ENCODE measurements at places on chromosomes 13 and 19.

DNA sequence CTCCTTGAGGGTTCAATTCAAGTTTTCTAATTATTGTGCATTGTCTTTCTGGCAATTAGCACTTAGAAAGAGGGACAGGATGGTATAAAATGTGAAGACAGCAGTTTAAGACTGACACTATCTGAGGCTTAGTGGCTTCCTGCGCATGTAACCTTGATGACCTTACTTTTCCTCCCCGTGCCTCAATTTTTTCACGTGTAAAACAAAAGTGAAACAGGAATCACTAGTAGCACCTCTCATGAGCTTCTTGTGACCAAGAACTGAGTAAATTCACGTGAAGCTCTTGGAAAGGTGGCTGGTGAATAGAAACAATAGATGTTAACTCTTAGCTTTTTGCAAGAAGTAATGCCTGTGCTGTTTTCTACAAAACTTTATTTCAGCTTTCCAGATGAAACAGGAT is 233.9 kb downstream of the LMO7 start:
- no peak for DNase-seq

DNA sequence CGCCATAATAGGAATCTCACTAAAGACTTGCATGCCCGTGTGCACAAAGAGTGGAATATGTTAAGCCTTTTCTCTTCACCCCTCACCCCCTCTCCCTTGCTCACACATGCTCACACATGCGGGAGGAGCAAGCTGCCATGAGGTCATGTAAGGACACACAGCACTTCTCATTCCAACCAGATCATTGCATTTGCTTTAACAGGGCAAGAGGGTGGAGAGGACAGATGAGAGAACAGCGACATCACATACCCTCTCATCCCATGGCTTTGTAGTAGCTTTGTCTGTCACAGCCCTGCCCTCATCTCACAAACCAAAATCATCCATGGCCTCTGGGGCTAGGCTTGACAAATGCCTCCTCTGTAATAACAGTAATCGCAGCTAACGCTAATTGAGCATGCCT is 145.6 kb upstream of the FRY start:
- DNase-seq = no peak

DNA sequence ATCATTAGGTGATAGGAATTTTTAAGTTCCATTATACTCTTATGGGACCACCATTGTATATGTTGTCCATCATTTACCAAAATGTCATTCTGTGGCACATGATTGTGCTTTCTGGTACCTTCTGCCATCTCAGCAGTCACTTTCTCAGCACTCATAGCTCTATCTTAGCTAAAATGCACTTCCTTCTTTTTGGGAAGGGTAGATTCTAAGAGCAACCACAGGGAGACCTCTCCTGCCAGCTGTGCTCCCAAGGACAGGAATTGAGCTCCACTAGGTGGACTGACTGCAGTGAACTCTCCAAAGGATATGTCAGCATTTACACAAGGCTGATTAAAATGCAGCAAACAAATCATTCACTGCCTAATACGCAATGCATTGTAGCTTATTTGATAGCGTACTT is 91.8 kb upstream of the OBI1 start:
- DNase-seq = no peak

GRCh38 chr13:21872795-21873194 is 201.9 kb downstream of the FGF9 start:
- DNase-seq = no peak

DNA sequence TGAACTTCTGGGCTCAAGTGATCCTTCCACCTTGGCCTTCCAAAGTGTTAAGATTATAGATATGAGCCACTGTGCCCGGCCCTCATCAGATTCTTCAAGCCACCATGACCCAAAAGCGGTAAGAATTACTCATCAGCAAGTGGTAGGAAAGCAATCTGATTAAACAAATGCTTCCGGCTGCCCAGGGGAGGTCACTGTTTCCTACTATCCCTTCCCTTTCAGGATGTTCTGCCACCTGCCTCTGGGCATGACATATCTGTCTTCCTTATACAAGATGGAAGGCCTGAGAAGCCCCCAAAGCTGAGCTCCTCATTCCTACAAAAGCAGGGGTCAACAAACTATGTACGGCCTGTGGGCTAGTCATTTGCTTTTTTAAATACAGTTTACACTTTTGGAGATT is 7.0 kb downstream of the ABHD8 start:
- DNase-seq = no peak

- peak; percentile 61 for DNase-seq
These were observed 2.3 kb upstream of the STRN4 start for GRCh38 chr19:46748325-46749109.

GRCh38 chr13:46587807-46588418 is 34.9 kb downstream of the LRCH1 start:
- DNase-seq = no peak

DNA sequence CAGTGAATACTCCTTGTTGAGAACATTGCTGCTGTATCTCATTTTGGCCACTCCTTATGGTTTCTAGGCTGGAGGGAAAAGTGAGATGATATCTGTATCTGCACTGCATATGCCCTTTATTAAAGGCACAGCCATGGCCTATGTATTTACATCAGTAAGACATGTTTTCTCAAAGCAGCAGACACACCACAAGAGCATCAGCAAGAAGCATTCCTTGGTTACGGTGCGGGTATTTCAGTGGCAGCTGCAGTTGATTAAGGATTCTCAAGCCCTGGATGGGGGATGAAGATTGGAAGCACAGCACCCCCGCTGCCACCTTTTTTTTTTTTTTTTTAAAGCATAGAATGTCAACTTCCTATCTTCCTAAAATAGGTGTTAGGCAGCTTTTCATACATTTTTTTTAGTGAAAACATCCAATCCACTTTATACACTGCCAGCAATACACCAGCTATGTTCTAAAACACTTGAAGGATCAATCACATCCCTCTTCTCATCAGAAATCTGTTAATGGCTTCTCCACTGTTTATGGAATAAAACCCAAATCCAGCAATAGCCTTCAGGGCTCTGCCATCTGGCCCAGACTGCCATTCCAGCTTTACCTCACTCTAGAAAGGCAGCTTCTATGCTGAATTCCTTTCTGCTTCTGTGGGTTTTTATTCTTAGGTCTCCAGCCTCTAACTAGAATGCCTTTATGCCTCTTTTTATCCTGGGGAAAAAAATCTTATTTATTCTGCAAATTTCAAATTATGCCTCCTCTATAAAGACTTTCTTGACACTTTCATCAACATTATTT is 331.0 kb downstream of the DNAJC15 start:
- no peak for DNase-seq

- no peak for DNase-seq
These were observed 41.5 kb downstream of the NOTCH3 start for GRCh38 chr19:15159251-15159650.

DNA sequence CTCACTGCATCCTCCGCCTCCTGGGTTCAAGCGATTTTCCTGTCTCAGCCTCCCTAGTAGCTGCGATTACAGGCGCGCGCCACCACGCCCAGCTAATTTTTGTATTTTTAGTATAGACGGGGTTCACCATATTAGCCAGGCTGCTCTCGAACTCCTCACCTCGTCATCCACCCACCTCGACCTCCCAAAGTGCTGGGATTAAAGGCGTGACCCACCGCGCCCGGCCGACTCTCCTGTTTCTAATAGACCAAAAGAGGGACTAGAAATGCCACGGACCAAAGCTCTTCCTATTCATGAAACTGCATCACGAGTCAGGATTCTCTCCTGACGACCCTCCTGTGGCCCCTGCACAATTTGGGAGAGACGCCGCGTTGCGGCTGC is 563 bp downstream of the ZNF43 start:
- no peak for DNase-seq

DNA sequence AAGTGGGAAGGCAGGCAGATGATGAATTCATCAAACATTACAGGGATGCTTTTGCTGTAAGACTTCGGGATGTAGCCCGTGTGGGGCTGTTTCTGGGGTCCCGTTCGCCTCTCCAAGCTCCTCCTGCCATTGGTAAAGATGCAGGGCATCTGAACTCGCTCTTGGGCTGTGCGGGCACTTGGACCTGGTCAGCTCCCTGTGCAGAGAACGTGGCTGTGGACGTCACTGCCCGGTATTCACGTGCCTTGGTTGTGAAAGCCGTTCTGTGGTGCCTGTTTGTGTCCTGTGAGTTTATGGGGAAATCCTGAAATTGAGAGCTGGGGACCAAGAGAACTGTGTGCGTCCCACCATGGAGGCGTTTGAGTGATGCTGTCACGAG is 5.4 kb downstream of the TFDP1 start:
- DNase-seq = no peak

- DNase-seq = no peak
These were observed 3.3 kb downstream of the ICAM5 start for GRCh38 chr19:10292789-10293636.

DNA sequence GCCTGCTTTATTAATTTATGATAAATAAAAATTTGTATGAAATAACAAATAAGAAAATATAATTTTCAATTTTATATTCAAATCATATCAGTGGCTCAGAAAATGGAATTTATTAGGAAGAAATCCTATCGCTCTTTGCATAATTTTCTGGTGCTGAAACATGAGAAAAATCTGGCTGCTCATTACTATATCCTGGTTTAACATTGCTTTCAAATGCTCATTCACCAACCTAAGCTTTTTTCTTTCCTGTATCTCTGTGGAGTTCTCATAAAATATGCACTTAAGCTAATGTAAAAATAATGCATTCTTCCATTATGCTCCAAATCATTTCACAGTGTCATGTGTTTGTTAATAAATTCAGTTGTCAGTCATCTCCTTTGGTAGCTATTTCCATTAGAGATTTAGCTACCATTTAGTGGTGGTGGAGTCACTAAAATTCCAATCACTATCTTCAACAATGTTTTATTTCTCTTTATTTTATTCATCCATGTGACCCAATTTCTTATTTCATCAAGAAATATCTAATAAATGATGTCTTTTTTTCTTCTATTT is 498.0 kb downstream of the DCT start:
- no peak for DNase-seq

- DNase-seq = peak; percentile 50
These were observed 1.8 kb upstream of the APOE start for GRCh38 chr19:44903602-44904425.

Data from stimulated activated CD8-positive, alpha-beta memory T cell treated with anti-CD3 and anti-CD28 coated beads, Interleukin-4, amount 100 ng/mL, for 1 hour (primary cell).